Mammary epithelial cell (primary cell): ENCODE measurements at places on chromosomes 4 and X. TPM values are rescaled to one million over a fixed set of nuclear protein-coding genes. Genes with fewer than 3 reads are reported as not detected.

SUPT20HL2 gene
- not detected for total RNA-seq

GRCh38 chr4:172995161-172995560 is 173.4 kb upstream of the GALNT7 start:
- DNase-seq = no peak

- no peak for DNase-seq
Observed at GRCh38 chr4:182093935-182094334, 149.3 kb upstream of the TENM3 start.

SORCS2 gene
- 10.7 TPM for total RNA-seq

KLB gene
- total RNA-seq = not detected in 2 replicates

SULT1E1 gene
- total RNA-seq = 4.8 and 10.5 TPM in 2 replicates

DNA sequence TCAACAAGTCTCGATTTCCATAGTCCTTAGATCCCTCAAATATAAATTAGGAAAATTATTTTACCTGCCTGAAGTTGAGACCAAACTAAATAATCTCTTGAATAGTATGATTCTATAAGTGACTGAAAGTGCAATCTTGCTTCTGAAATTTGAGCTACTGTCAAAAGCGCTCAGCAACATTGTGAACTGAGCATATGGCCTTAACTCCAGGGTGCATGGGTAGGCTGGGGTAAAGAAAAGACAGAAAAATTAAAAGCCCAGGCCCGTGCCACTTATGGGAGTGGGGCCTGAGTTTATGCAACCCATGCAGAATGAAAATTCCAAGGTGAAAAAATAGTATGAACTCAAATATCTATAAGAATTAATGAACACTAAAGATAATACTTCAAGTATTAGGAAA is 9.8 kb downstream of the PGRMC2 start:
- no peak for DNase-seq

GRCh38 chrX:71541210-71542022 is 8.5 kb downstream of the OGT start:
- peak; percentile 29 for DNase-seq

TRO gene
- total RNA-seq = 0.48 and 0.49 TPM in 2 replicates

GRCh38 chr4:122766950-122767349 is 34.4 kb downstream of the BBS12 start:
- no peak for DNase-seq

GRCh38 chr4:147110473-147111367 is 165.1 kb upstream of the TTC29 start:
- no peak for DNase-seq

- DNase-seq = no peak
Observed at GRCh38 chr4:189176002-189176401, 764.7 kb upstream of the FRG1 start.

GRCh38 chrX:21960569-21961541 is 20.3 kb downstream of the SMS start:
- no peak for DNase-seq
